A549 treated with RU486 at 1 μM for 4 hours (cell line): ENCODE measurements at places on chromosomes 12 and 14. TPM values are rescaled to one million over a fixed set of nuclear protein-coding genes. Genes with fewer than 3 reads are reported as not detected.

Gene FLVCR2
- 2.7 to 3.9 TPM (median 3.3 TPM) in 5 replicates for total RNA-seq

Gene TMPRSS12
- not detected in 5 replicates for total RNA-seq

Gene SIRT4
- total RNA-seq: 0.49 to 0.99 TPM (median 0.80 TPM) in 5 replicates

Gene IGFBP6
- total RNA-seq: 148 to 244 TPM (median 232 TPM) in 5 replicates

Gene UBC
- 1,088 to 1,733 TPM (median 1,199 TPM) in 5 replicates for total RNA-seq

Gene SOAT2
- total RNA-seq: 0.15 to 0.29 TPM (median 0.23 TPM) in 5 replicates

Gene IFI27L1
- total RNA-seq: 17.6 to 23.5 TPM (median 20.7 TPM) in 5 replicates

Gene MGP
- total RNA-seq: not detected in 5 replicates

Gene PTCSC3
- not detected in 5 replicates for total RNA-seq

Gene FGF23
- total RNA-seq: not detected in 5 replicates

Gene AQP2
- not detected in 5 replicates for total RNA-seq

Gene DNAJC22
- total RNA-seq: 17.9 to 22.7 TPM (median 21.7 TPM) in 5 replicates

Gene ABCC9
- 0.02 TPM in 1 of 5 replicates, not detected in the others for total RNA-seq

Gene LRRK2
- total RNA-seq: 0.86 to 2.2 TPM (median 1.9 TPM) in 5 replicates

Gene CEP128
- total RNA-seq: 4.7 to 5.9 TPM (median 5.6 TPM) in 5 replicates

Gene OR6C2
- total RNA-seq: not detected in 5 replicates

Gene CABP1
- 0.15 to 0.23 TPM (median 0.21 TPM) in 3 of 5 replicates, not detected in the others for total RNA-seq

Gene C12orf56
- total RNA-seq: 0.06 TPM in 1 of 5 replicates, not detected in the others

Gene SLCO1A2
- 0.02 TPM in 1 of 5 replicates, not detected in the others for total RNA-seq

Gene KRT6A
- total RNA-seq: 0.64 to 0.95 TPM (median 0.94 TPM) in 5 replicates

Gene TEX52
- not detected in 5 replicates for total RNA-seq

Gene TIMELESS
- 33.4 to 39.1 TPM (median 36.7 TPM) in 5 replicates for total RNA-seq

Gene RILPL2
- total RNA-seq: 1.5 to 1.7 TPM (median 1.7 TPM) in 5 replicates

Gene BTBD6
- 26.6 to 42.6 TPM (median 39.6 TPM) in 5 replicates for total RNA-seq

Gene TAMALIN
- total RNA-seq: 0.17 to 1.3 TPM (median 0.61 TPM) in 5 replicates

Gene TSHR
- not detected in 5 replicates for total RNA-seq

Gene CLEC7A
- not detected in 5 replicates for total RNA-seq
